Trophoblast cell (in vitro differentiated cells and primary cell): ENCODE measurements at places on chromosomes 12 and 14.

DNA sequence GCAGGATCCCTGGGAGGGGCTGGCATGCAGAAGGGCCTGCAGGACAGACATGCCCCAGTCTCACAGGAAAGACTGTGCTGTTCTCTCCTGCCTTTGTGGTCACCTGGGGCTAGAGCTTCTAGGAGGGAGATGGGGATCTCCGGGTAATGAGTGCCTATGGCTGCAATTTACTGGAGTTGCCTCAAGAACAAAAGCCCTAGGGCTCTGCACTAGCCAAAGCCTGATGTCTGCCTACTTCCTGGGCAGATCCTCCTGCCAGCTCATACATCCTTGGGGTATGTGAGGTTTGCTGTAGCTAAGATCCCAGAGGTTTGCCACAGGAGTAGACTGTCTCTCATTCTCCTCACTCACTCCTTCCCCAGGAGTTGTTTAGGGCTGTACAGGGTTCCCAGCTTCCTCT, 106.9 kb upstream of the PPFIA2 start:
- DNase-seq: no peak

GRCh38 chr14:84770030-84770429, 759.9 kb upstream of the FLRT2 start:
- DNase-seq: no peak

DNA sequence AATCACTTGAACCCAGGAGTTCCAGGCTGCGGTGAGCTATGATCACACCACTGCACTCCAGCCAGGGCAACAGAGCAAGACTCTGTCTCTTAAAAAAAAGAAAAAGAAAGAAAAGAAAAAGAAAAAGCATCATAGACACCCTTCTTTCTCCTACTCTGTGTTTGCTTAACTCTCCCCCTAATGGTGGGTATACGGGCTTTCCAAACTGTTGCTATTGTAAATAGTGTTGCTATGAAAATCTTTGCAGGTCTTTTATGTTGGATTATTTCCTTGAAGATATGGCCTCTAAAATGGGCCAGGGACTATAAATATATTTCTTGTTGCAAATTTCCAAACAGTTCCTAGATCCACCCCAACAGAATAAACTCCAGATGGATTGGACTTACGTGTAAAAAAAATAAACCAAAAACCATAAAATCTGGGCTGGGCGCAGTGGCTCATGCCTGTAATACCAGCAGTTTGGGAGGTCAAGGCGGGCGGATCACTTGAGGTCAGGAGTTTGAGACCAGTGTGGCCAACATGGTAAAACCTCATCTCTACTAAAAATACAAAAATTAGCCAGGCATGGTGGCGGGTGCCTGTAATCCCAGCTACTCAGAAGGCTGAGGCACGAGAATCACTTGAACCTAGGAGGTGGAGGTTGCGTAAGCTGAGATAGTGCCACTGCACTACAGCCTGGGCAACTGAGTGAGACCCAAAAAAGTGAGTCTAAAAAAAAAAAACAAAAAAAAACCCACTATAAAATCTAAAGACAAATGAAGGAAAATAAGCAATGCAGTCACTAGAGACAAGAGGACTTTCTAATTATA, 25.9 kb downstream of the NFKBIA start:
- DNase-seq: no peak

- DNase-seq: no peak
These were observed 85.4 kb downstream of the PTCSC3 start for GRCh38 chr14:36091096-36091495.

- no peak for DNase-seq
These were observed 27.8 kb downstream of the EFCAB11 start for GRCh38 chr14:89926694-89927093.

DNA sequence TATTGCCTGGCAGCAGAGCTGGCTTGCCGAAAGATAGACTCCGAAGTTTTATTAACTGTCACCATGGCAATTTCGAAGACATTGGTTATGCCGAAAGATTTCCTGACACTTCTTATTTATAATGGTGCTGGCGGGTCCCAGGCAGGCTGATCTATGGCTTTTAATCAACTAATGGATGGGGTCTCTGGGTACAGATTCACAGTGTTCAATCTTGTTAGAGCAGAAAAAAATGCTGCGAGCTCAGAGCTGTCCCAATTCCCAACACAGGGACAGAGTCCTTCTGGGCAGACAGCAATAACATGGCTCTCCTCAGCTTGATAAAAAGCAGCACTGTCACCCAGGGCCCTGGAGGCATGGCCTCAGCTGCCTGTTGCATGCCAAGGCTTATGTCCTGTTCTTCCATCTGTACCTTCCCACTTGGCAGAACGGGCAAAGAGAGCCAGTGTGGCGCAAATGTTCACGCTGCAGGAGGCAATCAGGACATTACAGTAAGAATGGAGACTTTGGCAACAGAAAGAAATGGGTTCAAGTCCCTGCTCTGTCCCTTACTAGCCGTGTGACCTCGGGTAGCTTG, 228.2 kb upstream of the PWP1 start:
- DNase-seq: no peak

GRCh38 chr12:115923851-115924250, 353.6 kb downstream of the MED13L start:
- DNase-seq: no peak

DNA sequence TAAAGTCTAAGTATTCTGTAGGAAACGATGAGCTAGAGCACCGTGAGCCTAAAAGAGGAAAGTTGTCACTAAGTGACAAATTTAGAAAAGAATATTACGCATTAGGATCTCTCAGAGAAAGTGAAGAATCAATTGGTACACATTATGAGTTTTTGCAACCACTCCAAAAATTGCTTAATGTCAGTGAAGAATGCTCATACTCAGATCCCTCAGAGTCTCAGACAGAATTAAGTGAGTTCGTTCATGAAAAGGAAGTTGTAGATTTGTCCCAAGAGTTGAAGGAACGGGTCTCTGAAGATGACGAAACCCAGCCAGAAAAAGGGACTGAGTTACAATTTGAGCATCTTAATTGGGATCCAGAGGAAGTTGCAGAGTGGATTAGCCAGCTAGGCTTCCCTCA, 1.5 kb downstream of the SAMD15 start:
- no peak for DNase-seq

DNA sequence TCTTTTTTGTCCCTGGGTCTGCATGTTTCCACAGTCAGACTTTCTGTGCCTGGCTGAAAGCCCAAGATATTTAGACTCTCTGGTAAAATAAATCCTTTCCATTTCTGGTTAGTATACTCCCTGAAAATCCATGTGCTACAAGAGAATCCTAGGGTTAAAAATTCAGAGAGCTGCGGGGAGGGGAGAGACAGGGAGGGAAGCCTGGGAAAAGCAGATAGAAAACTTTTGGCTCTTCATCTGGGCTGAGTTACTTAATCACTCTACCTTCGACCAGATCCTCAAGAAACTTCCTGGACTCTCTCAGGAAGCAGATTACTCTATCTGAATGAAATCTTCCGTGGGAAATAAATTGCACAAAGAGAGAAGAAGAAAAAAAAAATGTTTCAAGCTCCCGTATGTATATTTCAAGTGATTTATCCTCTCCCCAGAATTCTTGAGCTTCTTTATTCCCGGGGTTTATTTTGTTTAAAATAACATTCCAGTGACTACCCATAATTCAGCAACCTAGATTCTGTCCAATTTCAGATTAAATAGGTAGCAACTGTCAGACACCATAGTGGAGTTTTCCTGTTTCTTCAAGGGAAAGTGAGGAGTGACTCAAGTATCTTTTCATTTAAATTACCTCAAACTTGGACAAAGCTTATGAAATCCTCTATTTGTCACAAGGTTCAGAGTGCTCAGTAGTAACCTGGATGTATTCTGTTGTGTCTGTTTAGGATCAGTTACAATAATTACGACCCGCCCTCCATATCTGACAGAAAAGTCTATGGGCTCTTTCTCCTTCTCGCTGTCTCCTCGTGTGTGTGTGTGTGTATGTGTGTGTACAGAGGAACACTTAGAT, 163.7 kb downstream of the MYRFL start:
- no peak for DNase-seq

- no peak for DNase-seq
These were observed 18.8 kb downstream of the OS9 start for GRCh38 chr12:57712701-57713100.

DNA sequence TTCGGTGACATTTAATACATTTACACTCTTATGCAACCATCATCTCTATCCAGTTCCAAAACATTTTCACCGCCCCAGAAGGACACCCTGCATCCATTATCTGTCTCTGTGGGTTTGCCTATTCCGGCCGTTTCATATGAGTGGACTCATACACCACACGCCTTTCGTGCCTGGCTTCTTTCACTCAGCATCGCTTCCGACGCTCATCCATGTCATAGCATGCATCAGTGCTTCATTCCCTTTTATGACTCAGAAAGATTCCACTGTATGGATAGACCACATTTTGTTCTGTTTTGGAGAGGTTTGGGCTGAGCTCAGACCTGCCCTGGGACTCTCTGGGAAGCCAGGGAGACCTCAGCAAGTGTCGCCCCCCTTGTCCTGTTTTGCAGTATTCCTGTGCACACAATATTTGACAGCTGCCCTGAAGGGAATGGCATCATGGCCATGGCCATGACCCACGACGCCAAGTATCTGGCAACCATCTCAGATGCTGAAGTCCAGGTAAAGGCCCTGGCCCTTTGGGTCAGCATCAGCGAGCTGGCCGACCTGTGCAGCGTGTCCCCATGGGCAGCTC, 23.8 kb downstream of the CFAP251 start:
- peak; percentile 94 for DNase-seq

DNA sequence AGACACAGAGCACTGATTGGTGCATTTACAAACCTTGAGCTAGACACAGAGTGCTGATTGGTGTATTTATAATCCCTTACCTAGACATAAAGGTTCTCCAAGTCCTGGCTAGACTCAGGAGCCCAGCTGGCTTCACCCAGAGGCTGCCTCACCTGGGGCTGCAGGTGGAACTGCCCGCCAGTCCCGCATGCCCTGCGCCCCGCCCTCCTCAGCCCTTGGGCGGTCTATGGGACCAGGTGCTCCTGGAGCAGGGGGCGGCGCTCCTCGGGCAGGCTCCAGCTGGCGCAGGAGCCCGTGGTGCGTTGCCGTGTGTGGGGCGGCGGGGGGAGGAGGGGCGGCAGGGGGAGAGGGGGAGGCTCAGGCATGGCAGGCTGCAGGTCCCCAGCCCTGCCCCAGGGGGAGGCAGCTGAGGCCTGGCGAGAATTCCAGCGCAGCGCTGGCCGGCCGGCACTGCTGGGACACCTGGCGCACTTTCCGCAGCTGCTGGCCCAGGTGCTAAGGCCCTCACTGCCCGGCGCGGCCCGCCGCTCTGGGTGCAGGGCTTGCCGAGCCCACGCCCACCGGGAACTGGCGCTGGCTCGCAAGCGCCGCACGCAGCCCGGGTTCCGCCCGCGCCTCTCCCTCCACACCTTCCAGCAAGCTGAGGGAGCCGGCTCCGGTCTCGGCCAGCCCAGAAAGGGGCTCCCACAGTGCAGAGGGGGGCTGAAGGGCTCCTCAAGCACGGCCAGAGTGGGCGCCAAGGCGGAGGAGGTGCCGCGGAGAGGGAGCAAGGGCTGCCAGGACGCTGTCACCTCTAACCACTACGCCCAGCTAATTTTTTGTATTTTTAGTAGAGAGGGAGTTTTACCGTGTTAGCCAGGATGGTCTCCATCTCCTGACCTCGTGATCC, 3.1 kb upstream of the SLCO1B3 start:
- peak; percentile 57 for DNase-seq

GRCh38 chr14:91378930-91379578, 38.6 kb downstream of the CCDC88C start:
- no peak for DNase-seq

GRCh38 chr12:59597385-59597781, 1.6 kb downstream of the SLC16A7 start:
- DNase-seq: peak; percentile 5
